Right renal pelvis (tissue), 4 donors: ENCODE measurements at places on chromosomes 2 and 18. TPM values are rescaled to one million over a fixed set of nuclear protein-coding genes. Genes with fewer than 3 reads are reported as not detected.

The KYNU gene
- 6.1 TPM for polyA plus RNA-seq

DNA sequence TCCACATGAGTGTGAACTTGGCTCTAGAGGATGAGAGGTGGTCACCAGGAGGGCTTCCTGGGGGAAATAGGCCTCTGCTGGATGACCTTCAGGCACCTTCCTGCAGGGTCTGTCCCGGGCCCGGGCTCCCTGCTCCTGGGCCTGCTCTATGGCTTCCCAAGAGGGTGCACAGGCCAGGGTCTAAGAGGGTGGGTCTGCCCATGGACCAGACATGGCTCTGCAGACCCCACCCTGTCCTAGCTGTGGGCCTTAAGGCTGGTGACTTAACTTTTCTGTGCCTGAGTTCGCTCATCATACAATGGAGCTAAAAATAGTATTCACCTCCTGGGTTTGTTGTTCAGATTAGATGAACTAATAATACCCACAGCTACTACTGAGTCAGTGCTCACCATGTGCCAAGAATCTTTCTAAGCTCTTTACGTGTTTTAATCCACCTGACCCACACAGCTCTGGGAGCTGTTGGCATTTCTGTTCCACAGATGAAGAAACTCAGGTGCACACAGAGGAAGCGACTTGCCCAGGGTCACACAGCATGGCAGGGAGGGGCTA lies 14.4 kb downstream of the INHBB start:
- no peak for DNase-seq

- DNase-seq, result no peak
Measured at GRCh38 chr2:188811522-188811921, 162.7 kb upstream of the COL3A1 start.

DNA sequence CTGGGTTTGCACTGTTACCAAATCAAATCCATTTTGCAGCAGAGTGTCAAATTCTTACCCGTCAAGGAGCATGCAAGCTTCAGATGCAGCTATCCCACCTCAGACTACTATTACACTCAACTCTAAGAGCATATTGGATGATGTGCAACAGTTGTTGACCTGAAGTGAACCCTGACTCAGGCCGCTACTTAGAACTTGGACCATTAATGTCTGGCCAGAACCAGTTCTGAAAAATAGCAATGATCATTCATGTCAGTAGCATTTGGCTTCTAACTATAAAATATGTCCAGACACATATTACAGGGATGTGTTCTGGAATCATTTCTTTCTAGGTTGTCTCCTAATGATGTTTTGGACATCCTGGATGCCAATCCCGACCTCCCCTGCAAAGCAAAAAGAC lies 135.5 kb upstream of the PKDCC start:
- DNase-seq, result no peak

GRCh38 chr2:8018956-8019355 lies 662.9 kb upstream of the ID2 start:
- no peak for DNase-seq

DNA sequence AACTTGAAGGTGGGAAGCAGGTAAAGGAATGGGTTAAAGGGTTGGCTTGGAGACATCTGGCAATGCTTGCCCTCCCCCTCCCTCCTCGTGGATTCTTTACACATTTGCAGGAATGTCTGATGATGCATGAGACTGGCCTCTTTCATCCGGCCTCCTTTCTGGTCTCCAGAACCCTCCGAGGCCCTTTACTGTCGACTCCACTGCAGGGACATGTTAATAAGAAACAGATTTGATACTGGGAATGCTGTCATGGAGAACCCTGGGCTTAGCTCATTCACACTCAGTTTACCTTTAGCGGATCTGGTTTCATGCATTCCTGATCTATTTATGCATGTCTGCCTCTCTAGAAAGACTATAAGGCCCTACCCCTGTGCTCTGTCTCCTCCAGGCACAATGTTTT lies 238.7 kb downstream of the TGIF1 start:
- peak; percentile 43 for DNase-seq

DNA sequence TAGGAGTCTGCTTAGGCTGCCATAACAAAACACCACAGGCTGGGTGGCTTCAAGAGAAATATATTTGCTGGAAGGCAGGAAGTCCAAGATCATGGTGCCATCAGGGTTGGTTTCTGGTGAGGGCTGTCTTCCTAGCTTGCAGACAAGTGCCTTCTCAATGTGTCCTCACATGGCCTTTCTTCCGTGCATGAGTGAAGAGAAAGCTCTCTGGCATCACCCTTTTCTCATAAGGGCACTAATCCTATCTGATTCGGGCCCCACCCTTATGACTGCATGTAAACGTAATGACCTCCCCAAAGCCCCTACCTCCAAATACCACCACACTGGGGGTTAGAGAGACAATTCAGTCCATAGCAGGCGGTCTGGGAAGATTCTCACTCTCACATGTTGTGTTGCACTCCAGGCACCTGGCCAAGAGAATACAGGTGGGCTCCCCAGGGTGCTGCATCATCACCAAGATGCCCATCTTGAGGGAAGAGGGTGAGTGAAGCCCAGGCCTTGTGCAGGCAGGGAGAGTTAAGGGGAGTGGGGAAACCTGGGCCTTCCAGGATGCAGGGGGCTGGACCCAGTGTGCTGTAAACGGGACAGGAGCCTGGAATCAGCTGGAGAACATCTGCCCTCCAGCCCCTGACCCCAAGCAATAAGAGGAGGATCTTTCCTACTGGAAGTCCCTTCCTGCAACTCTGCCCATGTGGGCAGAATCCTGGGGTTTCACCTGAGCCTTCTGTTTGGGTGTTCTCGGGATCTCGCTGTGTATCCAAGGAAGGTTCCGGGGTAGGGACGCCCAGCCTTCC lies 10.2 kb downstream of the CATIP start:
- no peak for DNase-seq

- no peak for DNase-seq
Measured at GRCh38 chr18:61992923-61993322, 100.1 kb upstream of the RNF152 start.

DNA sequence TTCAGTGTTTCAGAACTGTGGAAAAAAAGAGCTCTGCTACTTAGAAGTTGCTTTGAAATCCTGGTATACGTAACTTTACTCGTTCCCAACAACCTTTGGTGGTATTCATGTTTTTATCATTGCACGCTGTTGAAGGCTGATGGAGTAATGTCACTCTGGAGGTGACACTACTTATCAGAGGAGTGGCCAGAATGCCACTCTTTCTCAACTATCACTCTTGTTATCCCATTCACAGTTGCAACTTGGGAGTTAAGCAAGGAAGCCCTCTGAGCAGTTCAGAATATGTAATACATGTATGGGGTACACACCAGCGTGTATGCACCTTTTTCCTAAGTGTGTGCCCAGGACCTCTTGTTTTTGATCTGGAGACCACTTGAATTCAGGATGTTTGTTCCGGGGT lies 53.6 kb downstream of the TANC1 start:
- DNase-seq, result no peak
